Thoracic aorta (tissue), 2 donors: ENCODE measurements at places on chromosomes 16 and 17.
A peak's percentile ranks its signal among the peaks of the same experiment; 100 is the strongest.

DNA sequence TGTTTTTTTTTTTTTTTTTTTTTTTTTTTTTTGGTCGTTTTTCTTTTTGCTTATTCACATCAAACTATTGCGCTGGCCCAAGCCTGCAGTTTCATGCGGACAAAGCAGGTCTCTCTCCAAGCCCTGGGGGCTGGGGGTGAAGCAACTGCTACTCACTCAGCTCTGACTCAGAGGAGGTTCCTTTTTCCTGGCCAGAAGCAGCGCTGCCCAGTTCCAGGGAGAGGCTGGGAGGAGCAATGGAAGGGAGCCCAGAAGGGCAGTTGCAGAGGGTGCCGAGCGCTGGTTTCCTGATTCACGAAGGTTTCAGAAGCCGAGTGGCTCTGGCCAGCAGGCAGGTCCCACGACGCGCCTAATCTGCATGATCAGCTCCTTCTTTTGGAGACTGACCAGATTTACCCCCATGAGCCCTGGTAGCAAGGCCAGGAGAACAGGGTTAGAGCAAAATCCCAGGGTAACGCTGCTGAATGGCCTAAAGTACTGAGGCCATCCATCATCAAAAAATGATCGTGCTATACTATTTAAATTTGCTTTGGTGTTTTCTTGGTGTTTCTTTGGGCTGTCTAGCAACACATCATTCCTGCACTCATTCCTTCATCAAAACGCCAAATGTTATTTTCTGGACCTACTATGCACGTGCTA is 144.7 kb upstream of the SOX9 start:
- DNase-seq: peak; percentile 85

- DNase-seq: no peak
Observed at GRCh38 chr17:50785946-50786570, 18.7 kb upstream of the ANKRD40CL start.

DNA sequence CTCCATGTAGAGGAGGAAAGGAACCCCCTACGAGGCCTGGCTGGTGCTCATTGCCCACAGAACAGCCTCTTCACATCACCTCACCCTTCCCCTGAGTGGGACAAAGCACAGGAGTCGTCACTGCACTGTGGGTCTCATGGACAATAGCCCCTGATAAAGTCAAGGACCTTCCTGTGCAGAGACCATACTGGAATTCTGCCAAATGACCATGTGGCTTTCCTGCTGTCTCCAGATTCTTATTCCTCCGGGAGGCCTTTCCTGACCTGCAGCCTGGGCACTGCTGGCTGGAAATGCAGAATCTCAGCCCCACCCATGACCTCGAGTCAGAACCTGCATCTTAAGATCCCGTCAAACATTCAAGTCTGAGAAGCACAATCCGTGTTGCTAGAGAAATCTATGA is 60.5 kb upstream of the ERN1 start:
- no peak for DNase-seq

DNA sequence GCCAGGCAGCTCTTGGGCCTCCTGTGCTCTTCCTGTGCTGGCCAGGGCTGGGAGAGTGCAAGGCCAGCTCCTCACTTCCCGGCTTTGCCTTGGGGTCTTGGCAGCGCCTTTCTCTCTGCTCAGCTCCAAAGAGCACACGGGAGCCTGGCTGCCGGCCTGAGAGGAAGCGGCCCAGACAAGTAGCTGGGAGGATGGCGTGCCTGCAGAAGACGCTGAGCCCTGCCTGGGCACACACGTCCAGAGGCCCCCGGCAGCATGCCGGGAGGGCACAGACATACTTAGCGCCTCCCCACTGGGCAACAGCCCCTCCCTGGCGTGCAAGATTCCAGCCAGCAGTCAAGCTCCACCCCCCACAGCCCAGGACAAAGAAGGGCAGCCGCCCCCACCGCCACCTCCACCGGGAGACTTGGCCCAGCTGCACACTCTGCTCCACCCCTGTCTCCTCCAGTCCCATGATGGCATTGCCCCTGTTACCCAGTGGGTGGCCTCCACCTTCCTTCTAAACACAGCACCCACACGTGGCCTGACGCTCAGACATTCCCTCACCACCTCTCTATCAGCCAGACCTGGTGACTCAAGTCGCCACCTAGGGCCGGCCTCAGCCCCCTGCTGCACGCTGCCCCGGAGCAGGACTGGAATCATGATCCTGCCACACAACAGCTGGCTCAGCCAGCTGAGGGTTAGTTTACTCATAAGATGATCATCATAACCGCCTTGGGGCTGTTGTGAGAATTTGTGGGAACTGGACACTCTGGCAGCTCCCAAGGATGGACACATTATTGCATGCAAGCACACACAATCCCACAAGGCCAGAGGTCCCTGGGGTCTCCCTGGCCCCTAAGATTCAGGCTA is 12.4 kb downstream of the SGCA start:
- peak; percentile 96 for DNase-seq

DNA sequence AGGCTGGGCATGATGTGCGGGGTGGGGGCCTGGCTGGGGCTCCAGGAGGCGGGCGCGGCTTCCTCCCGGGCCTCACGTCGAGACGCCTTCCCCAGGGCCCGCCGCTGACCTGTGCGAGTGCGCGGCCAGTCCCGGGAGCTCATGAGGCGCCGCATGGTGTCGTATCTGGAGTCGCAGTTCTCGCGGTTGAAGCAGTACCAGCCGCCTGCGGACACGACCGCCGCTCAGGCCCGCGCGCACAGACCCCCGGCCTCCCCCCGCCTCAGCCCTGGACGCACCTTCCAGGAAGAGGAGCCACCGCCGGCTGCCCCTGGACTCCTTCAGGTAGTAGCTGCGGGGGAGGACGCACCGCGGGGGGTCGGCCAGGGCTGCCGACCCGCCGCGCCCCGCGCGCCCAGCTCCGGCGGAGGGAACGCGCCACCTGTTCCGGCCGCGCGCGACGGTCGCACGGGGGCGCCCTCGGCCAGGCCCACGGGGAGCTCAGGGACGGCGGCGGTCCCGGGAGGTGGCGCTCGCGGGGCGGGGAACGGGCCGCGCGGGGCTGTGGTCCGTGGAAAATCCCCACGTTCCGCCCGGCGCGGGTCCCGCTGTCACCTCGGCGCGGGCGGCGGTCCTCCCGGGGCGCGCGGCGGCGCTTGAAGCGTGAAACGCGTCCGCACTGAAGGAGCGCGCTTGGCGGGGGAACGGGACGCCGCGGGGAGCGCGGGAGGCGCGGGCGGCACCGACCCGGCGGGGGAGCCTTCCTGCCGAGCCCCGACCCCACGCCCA is 1.4 kb downstream of the NOTUM start:
- DNase-seq: no peak

DNA sequence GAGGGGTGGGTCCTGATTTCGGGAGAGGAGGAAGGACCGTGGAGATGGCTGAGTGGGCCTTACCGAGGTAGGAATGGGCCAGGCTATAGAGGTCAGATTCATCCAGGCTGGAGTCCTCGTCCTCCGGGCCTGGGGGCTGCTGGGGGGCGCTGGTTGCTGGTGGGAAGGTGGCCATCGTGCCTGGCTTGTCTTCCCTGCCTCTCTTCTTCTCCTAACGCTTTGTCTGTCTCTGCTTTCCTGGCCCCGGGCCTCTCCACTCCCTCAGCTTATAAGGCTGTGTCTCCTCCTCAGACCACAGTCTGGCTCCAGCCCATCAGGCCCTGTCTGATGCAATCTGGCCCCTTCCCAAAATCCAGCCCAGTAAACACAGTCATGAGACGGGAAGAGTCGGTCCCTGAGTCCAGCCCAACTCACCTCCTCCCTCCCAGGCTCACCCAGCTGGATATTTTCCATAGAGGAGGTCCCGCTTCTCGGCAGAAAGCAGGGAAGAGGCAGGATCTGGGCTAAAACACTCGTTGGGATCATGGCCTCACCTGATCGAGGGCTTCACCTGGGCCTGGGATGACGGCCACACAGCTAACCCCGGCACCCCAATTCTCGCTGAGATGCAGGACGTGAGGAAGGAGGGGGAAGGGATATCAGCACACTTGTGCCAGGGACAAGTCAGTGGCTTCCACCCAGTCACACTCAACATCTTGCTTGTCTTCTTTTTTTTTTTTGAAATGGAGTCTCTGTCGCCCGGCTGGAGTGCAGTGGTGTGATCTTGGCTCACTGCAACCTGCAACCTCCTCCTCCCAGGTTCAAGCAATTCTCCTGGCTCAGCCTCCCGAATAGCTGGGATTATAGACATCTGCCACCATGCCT is at the start of gene NUPR1:
Gene NUPR1 (minus strand): TSS at position 242 of the 864 bp plus-strand sequence. CDS start 67 bp downstream, at position 175.
- peak; percentile 86 for DNase-seq

GRCh38 chr17:68740555-68741447 is 139.6 kb upstream of the FAM20A start:
- no peak for DNase-seq

DNA sequence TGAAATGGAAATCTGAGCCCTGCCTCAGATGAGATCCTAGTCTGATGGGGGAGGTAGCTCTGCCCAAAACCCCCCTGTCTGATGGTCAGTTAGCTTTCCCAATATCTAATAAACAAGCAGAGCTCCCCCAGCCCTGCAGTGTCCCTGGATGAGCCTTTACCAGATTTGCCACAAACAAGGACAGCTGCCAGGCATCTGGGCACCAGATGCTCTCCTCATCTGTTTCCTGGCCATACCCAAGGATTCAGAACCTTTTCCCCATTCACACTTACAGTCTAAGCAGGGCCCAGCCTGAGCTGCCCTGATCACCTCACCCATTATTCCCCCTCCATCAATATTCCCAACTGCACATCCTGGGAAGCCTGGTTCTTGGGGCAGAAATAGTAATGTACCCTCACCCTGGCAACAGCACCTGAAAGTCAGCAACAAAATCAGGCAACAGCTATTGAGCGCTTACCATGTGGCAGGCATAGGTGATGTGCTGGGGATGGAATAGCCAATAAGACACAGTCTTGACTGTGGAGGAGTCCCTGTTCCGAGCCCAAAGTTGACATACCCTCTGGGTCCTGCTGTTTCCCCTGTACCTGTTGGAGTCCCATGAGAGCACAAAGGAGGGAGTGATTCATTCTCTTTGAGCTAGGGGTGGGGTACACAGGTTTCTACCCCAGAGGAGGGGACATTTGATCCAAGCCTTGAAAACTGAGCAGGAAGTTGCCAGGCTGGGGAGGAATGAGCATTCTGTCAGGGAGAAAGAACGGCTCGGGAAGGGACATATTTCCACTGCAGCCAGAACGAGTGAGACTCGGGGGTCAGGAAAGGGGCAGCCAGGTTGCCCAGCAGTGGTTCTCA is 147.4 kb downstream of the TMEM132E start:
- no peak for DNase-seq

- no peak for DNase-seq
Observed at GRCh38 chr17:81193470-81194224, 27.6 kb upstream of the AATK start.

DNA sequence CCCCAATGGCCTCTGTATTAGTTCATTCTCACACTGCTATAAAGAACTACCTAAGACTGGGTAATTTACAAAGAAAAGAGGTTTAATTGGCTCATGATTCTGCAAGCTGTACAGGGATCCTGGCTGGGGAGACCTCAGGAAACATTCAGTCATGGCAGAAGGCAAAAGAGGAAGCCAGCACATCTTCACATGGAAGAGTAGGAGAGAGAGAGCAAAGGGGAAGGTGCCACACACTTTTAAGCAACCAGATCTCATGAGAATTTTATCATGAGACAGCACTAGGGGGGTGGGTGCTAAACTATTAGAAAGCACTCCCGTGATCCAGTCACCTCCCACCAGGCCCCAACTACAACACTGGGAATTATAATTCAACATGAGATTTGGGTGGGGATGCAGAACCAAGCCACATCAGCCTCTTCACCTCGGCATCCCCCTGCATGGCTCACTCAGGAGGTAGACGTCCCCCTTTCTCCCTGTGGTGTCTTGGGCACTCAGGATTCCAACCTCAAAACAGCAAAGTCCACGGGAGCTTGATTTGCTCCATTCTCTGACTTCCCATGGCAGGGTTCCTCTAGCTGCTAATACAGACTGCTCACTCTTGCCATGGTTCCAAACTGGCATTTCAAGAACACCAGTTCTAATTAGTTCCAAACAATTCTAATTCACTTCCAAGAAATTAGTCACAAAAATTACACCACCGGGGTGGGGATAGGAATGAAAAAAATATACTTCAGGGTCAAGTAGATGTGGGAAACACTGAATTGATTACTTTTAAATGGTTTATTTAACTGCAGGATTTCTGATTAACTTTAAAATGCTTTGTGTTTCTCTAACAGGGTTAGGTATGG is 203.8 kb upstream of the HSBP1 start:
- DNase-seq: no peak

DNA sequence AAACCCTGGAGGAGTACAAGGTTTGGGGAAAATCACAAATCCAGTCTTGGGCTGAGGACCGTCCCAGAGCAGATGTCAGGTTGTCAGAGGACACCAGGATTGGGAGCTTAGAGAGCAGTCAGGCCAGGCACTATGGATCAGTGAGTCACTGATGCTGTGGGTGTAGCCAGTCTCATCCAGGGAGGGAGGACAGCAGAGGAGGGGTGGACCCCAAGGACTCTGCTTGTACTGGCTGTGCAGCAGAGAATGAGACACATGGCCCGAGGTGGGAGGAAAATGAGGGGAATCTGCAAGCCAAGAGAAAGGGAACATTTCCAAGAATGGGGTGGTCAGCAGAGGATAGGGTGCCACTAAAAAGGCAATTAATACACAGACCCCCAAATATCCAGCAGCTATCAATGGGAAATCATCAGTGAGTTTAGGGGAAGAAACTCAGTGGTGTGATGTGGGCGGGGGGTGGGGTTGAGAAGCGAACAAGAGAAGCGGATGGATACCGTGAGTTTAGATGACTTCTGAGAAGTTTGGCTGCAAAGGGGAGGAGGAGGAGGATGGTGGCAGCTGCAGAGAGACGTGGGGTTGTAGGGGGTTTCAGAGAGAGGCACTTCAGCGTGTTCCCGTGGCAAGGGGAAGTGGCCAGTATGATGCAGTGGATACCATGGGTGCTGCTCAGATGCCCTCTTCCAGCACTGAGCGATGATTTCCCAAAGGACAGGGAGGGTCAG is 43.9 kb downstream of the ARHGAP27 start:
- DNase-seq: no peak

- DNase-seq: no peak
Observed at GRCh38 chr17:67280279-67280678, 35.3 kb upstream of the HELZ start.

DNA sequence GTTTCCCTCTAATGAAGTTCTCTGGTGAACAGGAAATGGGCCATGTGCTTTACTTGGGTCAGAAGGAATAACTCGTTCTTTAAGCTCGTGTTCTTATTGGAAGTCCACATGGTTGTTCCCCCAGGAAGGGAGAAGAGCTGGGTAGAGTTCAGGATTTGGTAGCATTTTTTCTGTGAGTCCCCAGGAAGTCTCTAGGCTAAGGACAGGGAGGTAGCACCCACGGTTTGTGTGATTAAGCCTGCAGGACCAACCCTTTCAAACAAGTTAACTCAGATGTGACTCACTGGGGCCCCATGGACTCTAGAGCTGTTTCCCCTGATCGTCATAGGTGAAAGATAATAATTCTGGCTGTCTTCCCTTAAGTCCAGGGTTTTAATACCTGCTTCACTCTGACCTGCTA is 16.4 kb downstream of the SAP30BP start:
- no peak for DNase-seq

GRCh38 chr17:3636908-3637373 is 381 bp downstream of the CTNS start:
- DNase-seq: no peak

DNA sequence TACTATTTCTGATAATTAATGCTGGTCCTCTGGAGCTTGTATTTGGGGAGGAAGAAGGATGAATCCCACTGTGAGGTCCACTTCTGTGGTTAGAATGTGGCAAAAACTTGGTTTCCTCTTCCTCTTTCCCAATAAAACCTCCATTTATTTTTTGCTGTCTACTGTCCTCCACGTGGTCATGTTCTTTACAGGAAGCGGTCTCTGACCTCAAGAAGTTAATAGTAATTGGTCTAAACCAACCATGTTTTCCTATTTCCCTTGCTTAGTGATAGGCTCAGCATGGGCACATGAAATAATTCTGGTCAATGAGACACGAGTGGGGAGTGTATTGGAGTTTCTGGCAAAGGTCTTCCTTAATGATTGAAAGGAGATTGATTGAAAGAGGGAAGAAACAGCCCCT is 33.9 kb downstream of the CHP2 start:
- no peak for DNase-seq
